Nucleus accumbens (tissue), 56 donors: ENCODE measurements at places on chromosomes 16 and 17.

DNA sequence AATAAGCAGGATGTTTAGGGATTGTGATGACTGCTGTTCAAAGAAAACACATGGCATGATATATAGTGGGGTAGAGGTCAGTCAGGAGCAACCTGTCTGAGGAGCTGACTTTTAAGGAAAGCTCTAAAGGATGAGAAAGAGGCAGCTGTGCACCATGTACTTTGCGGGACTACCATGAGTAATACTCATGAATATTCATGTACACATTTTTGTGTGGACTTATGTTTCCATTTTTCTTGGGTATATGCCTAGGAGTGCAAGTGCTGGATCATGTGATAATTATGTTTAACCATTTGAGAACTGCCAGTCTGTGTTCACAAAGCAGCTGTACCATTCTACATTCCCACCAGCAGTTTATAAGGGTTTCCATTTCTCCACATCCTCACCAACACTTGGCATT lies 35.8 kb downstream of the BEAN1 start:
- DNase-seq = no peak

GRCh38 chr17:34354637-34355036 lies 1.6 kb upstream of the CCL13 start:
- no peak for DNase-seq

DNA sequence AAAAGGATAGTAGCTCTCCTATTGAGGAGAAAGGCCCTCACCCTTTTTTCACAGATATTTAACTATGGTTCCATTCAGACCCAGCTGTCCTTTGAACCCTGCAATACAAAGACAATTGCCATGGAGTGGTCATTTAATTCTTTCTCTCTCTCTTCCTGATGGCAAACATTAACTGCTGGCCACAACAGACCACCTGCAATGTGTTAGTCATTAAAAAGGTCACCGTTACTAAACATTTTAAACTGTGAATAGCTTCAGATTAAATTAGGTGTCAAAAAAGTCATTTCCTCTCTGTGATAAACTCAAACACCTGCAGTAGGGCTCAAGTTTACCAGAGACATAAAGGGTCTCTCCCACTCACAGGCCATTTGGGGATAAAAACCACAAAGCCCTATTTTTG lies 697.2 kb downstream of the TOX3 start:
- DNase-seq = no peak

- no peak for DNase-seq
These were observed 20.9 kb upstream of the RASD1 start for GRCh38 chr17:17516941-17517720.

DNA sequence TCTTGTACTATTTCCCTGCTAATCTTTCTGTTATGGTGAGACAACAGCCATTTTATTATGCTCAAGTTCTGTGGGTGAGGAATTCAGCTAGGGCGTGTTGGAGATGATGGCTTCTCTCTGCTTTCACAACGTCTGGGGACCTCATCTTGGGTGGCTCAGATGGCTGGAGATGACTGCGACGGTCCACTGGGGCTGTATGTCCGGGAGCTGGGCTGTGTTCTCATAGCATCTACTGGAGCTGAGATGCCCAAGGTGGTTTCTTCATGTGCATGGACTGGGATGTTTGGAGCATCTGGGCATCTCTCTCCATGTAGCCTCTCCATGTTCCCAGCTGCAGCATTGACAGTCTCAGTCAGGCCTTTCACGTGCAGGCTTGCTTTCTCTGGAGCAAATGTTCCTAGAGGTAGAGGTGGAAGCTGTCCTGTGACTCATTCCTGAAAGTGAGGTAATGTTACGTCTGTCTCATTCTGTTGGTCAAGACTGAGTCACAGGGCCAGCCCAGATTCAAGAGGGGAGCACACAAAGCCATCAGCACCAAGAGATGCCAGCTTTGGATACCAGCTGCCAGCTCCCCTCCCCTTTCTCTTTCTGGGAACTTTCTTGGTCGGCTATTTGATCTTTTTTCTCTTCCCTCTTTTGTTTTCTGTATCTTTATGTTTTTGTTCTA lies 96.2 kb downstream of the RAP1GAP2 start:
- DNase-seq = no peak

- no peak for DNase-seq
These were observed 52.8 kb upstream of the TOB1 start for GRCh38 chr17:50918933-50919296.

GRCh38 chr16:89297156-89297874 lies 79.8 kb downstream of the ZNF778 start:
- DNase-seq = no peak

- DNase-seq = no peak
These were observed 121.6 kb downstream of the ZNF423 start for GRCh38 chr16:49734331-49734730.

GRCh38 chr16:55370762-55371482 lies 46.9 kb downstream of the IRX6 start:
- DNase-seq = peak; percentile 51

DNA sequence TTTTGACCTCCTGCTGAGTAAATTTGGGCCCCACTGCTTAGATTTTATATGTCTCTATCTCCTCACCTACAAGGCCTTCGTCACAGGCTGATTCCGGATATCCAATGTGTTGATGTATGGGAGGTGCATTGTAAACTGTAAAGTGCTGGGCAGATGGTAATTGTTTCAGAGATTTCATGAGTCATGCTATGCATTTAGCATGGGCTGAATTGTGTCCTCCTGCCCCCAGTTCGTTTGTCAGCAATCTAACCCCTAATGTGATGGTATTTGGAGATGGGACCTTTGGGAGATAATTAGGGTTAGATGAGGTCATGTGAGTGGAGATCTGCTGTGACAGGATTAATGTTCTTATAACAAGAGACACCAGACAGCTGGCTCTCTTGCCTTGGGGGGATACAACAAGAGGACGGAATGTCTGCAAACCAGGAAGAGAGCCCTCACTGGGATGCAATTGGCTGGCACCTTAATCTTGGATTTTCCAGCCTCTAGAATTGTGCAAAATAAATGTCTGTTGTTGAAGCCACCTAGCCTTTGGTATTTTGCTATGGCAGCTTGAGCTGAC lies 101.8 kb upstream of the NLRP1 start:
- no peak for DNase-seq

DNA sequence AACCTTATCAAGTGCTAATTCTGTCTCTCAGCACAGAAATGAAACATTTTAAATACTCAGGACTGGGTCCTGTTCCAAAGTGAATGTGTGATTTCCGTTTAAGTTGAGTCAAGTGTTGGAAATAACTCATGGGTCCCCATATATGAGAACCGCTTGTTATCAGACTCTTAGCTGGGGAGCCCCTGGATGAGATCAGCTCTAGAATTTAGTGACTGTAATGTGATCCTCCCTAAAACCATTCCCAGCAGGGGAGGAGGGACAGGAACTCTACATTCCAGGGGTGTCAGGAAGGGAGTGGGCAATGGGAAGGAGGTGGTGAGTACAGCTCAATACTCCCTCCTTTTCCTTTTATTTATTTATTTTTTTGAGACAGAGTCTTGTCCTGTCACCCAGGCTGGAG lies 37.5 kb downstream of the OTOA start:
- DNase-seq = no peak

- DNase-seq = no peak
These were observed 5.4 kb downstream of the RECQL5 start for GRCh38 chr17:75661531-75661930.

DNA sequence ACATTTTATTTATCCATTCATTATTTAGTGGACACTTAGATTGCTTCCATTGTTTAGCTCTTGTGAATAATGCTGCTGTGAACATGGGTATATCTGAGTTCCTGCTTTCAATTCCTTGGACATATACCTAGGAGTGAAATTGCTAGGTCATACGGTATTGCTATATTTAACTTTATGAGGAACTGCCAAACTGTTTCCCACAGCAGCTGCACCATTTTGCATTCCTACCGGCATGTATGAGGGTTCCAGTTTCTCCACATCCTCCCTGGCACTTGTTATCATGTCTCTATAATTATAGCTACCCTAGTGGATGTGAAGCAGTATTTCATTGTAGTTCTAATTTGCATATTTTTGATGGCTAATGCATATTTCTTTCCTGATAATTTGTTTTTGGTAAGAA lies 23.7 kb upstream of the DRG2 start:
- DNase-seq = no peak

DNA sequence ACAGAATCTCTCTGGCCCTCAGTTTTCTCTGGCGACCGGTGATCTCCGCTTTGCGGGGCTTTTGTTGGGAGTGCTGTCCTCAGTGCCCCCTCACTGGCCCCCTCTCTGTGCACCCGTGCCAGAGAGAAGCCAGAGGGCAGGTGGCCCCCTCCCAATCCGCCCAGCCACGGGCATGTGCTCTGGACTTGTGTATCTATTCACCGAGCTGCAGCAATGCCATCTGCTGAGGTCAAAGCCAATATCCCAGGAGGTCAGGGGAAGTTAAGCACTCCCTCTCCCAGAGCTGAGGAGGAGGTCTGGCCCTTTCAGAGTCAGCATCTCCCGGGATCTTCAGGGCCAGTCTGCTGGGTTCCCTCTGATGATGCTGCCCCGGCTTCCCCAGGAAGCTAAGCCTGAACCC lies 5.1 kb downstream of the CACNG5 start:
- no peak for DNase-seq

- no peak for DNase-seq
These were observed 26.4 kb upstream of the ABR start for GRCh38 chr17:1206026-1206777.

GRCh38 chr16:79191933-79192332 lies 408.6 kb downstream of the MAF start:
- DNase-seq = no peak

DNA sequence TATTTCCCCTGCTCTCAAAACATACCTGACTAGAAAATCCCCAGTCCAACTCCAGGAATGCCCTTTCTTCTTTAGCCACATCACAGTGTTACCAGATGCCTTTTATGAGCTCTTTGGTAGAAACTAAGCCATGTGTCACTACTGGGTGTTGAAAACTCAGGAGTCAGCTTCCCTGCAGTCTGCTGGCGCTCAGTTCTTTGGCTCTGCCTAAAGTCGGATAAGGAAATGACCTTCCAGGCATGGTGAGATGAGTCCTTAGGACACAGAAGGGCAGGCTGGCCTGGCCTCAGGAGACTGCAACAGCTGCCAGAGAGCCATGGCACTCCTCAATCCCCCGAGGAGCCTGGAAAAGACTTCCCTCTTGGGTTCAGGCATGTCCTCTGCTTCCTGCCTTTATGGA lies 89.1 kb downstream of the CDH13 start:
- DNase-seq = no peak

- no peak for DNase-seq
These were observed 70.7 kb upstream of the HNF1B start for GRCh38 chr17:37815536-37815935.

DNA sequence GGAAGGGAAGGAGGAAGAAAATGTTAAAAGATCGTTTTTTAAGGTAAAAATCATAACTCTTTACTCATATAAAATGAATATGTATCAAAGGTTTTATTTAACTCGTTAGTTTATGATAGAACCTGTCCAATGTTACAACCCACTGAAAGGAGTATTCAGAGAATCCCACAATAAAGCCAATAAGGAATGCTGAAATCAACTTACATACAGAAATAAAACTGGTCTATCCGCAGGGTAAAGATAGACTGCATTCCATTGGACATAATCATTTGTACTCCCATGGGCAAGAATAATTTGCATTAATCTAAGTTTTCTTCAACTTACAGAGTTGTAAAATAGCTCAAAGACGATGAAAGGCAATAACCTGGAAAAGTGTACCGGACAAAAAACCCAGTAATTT lies 17.9 kb upstream of the BEAN1 start:
- no peak for DNase-seq

GRCh38 chr17:3944485-3945388 lies 19.5 kb downstream of the ATP2A3 start:
- no peak for DNase-seq

DNA sequence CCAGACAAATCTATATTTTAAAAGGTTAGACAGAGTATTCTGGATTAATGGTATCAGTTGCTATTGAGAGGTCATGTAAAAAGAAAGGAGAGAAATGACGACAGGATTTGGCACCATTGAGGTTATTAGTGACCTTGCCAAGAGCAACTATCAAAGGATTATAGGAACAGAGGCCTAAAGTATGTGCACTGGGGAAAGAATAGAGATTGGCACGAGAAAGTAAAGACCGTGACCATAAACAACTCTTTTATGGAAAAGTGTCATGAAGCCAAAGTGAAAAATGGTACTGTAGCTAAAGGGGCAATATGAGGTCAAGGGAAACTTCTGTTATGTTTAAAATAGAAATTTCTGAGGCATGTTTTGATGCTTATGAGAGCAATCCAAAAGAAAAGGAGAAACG lies 115.2 kb upstream of the KIF2B start:
- no peak for DNase-seq

- DNase-seq = no peak
These were observed 154.4 kb downstream of the FOXL1 start for GRCh38 chr16:86732621-86733295.

- DNase-seq = no peak
These were observed 68.6 kb downstream of the HAPSTR1 start for GRCh38 chr16:9159839-9160550.
